ENCODE measurements at places on chromosomes 12 and 14.
A peak's percentile ranks its signal among the peaks of the same experiment; 100 is the strongest.

DNA sequence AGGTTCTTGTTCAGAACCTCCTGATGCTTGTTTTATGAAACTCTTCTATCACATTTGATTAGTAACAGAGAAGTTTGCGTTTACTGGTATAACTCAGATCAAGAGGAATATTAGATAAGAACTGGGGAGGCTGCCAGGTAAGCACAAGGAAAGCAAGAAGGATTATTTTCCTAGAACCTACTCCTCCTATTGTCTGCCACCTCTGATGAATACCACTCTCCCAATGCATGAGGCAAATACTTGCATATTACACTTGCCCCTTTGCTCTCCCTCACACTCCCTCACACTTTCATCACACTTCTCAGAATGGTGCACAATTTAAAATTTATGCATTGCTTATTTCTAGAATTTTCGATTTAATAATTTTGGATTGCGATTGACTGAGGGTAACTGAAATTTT lies 43.6 kb downstream of the LIN7A start:
- no peak for DNase-seq

DNA sequence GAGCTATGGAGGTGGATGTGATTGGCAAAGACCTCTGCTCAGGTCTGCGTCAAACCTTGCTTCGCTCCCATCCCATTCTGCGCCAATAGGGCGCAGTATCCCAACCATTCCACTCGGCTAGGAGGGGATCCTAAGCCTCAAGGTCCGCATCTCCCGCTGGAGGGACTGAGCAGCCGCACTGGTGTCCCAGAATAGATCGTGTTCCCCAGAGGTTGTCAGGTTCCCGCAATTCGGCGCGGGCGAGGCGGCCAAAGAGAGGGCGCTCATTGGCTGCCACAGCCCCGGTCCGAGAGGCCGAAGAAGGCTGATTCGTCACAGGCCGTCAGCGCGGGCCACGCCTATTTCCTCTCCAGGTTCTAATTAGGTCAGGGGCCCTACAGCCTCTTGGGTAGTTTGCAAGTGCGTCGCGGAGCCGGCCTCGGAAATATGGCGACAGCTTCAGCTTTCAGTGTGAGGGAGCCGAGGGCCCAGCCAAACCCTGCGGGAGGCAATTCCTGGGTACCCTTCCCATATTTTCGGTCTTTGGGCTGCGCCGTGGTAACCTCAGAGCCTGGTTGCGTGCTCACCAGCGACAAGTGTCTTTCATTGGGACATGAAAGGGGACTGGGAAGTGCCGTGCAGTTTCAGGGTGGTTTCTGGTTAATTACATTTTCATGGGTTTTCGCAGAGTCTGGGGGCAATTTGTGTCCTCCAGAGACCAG lies 5.0 kb downstream of the OR10AD1 start:
- peak; percentile 83 for DNase-seq

DNA sequence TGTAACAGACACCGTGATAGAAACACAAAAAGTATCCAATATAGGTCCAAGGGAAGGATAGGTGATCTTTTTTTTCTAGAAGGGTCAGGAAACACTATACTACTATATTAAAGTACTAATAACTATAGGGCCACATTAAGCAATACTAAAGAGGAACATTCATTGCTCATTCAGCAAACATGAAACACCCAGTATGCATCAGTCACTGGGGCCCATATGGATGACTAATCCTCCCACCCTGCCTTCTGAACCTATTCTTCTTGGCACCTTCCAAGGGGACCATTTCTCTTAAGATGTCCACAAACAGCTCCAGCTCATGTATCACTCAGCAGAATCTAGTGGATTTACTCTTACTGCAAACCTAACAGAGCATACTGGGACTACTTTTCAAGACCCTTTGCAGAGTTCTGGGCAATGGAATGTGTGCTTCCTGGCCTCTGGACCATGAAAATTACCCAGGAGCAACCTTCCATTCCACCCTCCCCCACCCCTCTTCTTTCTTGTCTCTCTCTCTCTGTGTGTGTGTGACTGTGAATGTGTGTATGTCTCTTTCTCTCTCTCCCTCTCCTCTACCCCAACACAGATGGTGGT lies 187.9 kb downstream of the EPS8 start:
- no peak for DNase-seq

DNA sequence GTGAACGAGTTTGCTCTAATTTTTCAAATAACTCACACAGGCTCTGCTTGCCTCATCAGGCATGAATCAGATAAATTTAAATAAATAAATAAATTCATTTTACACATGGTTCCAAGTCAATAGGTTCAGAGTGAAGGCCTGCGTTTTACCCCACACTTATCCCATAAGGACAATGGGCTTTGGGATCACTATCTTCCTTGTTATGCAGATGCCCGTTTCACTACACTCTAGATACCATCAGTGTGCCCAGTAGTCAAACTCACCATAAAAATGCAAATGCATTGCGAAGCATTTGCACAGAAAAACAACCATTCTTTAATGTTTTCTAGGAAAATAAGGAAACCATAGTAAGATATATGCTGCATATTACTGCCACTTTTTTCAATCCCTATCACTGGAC lies 155.9 kb upstream of the CCDC196 start:
- no peak for DNase-seq

DNA sequence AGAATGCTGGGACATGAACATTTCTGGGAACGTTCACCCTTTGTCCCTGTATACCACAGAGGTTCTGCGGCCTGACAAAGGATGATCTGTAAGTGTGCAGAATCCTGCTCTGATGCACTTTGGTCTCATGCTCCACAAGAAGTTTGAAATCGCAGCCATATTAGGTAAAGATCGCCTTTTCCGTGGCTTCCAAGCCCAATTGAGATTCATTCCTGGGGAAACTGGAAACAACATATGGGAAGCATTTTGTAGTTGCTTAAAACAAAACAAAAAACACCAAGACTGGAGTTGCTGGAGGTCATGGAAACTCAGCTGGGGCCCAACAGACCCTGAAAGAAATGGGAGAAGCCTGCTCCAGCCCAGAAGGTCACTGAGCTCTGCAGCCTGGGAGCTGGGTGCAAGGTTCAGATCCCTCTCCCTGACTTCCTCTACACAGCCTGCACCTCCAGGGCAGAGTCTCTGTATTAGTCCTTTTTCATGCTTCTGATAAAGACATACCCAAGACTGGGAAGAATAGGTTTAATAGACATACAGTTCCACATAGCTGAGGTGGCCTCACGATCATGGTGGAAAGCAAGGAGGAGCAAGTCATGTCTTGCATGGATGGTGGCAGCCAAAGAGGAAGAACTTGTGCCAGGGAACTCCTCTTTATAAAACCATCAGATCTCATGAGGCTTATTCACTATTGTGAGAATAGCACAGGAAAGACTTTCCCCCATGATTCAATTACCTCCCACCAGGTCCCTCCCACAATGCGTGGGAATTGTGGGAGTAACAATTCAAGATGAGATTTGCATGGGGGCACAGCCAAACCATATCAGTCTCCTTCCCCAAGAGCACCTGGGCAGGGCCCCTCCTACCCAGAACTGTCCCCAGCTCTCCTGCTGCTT lies 60.8 kb upstream of the CHGA start:
- no peak for DNase-seq

DNA sequence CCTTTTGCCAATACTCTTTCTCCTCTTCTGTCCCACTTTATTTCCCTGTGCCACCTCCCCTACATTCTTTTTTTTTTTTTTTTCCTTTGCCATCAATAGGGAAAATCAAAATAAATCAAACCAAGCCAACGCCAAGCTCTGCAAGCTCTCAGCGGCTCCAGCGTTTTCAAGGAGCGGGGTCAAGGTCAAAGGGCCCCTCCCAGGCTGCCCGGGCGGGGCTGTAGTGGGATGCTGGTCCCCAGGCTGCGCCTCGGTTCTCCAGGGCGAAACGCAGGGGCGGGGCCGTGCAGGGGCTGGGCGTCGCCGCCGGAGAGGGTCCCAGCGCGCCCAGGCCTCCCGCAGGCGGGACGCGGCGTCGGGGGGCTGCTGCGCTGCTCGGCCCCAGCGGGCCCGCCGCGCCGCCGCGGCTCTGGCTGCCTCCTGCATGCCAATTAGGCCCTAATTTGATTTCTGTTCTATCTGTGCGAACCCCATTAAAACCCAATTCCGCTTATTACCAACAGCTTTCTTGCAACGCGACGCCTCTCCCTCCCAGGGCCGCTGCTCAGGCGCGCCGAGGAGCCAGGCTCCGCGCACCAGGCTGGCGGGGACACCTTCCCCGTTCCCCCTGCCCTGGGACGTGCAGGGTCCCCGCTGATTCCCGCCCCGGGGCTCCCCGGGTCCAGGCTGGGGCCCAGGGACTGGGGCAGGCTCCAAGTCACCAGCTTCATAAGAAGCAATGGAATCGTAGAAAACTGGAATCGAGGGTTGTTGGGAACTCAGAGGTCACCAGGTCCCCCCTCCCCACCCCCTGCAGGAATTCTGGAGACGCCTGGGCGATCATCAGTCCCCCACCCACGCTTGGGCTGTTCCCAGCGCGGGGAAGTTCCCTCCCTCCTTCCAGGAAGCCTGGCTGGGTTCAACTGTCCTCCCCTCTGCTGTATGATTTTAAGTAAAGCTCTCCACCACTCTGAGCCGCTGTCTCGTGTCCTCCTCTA lies 50.7 kb upstream of the MAP1LC3B2 start:
- no peak for DNase-seq

DNA sequence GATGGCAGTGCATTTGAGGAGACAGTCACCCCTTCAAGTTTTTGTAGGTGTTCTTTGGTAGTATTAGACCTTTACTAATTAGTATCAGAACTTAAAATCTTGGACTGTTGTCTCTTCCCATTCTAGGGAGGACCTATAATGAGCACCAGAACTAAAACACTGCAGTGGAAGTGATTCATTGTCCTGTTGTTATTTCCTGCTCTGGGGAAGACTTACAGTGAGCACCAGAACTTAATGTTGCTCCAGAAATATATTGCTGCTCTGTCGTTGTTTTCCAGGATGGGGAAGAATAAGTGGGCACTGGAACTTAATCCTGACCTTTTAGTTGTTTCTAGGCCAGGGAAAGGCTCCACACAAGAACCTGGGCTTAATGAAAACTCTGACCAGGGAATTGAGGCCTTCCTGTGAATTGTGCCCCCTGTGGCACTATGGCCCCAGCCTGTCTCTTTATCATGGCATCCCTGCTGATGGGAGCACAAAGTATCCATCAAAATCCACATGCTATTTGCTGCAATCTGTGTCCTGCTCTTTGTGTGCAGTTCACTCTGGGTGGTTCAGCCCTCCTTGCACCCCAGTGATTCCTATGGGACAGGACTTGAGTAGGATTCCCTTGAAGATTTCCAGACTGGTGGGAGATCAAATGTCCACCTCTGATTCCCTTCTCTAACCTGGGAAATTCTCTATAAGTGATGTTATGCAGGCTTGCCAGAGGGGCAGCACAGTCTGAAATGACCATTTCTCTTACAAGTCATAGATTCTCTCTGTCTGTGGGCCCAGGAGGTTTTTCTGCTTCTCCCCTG lies 175.8 kb downstream of the PAWR start:
- no peak for DNase-seq

DNA sequence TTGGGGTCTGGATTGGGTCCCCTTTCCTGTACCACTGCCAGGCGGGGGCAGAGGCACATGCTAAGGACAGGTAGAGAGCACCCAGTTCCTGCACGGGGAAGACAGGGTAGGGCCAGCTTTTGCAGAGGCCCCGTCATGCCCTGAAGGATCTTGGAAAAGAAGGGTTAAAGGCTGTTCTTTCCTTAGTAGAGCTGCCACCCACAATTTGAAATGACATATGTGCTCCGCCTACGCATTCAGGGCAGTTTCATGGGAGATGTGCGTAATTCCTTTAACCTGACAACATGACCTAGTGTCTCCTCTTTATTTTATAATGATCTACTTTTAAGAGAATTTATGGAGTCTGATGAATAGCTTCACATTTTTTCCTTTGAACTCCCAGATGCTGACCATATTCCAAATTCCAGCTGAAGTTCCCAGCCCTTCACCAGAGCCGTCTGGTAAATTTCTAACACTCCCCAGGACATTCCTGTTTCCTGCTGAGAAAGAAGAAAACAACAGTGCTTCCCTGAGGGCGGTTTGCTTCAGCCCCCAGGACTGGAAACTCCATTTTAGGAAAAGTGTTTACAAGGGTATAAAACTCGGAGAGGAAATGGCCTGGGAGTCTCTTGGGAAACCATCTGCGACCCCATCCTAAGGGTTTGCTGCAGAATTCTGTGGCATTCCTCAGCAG lies 58.9 kb upstream of the PLEKHG3 start:
- DNase-seq: no peak

GRCh38 chr12:73726881-73727280 lies 810.8 kb upstream of the ATXN7L3B start:
- DNase-seq: no peak

- no peak for DNase-seq
Observed at GRCh38 chr12:123956249-123956648, 16.4 kb downstream of the CCDC92 start.

DNA sequence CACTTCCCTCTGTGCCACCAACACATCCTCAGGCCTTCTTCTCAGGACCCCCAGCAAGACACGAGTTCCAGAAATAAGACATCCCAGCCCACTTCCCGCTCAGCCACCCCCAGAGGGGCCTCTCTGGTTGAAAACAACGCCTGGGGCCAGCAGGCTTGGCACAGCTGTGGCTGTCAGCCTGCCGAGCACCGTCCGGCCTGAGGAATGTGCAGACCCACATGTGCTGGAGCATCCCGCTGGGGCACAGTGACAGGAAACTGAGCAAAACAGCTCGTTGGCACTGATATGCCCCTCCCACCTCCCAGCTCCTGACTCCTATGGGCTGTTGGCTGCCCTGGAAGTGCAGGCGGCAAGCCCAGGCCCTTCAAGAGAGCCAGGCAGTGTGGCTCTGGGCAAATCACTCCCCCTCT lies 1.4 kb downstream of the SYNE3 start:
- DNase-seq: peak; percentile 69

DNA sequence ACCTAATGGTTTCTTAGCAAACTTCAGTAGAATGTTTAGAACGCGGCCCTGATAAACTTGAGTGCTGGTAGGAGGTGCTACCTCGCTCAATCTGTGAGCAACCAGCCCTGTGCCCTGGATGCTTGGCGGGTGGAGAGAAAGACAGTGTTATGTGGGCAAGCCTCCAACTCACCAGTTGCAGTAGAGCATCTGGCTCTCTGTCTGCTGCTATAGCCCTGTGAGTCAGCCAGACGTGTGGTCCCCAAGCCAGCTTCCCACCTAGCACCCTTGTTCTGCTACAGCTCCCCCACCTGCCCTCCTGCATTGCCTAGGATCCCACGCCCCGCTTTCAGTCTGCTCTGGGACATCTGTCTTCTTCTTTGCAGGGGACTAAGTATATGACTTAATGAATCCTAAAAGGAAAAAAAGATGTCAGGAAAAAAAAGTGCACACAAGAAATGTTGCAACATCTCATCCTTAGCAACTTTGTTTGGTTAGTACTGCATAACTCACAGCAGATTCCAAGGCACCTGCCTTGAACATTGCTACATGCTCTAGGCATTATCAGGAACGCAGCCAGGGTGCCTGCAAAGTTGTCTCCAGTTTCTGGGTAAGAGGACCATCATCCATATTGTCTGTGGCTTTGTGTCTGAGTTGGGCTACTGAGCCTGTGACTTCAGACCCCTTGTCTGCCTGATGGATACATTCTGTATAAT lies 13.6 kb downstream of the SNRNP35 start:
- no peak for DNase-seq

DNA sequence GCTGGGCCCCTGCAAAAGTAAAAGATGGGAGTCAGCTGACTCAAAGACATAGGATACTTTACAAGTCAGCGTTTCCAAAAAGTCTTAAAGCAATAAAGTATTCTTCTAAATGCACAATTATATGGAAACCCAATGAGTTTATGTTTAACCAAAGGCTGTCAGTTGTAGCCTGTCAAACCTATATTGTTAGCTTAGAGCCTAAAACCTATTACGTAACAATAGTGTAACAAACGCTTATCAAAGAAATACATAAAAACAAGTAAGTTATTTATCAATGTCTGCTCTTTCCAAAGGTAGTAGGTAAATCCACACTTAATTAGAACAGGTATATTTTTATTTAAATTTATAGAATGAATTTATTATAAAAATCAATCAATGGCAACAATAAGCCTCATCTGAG lies 15.9 kb upstream of the SOS2 start:
- DNase-seq: no peak

Data from GF-D8 (cell line).